ENCODE measurements at places on chromosomes 5 and 9. TPM values are rescaled to one million over a fixed set of nuclear protein-coding genes. Genes with fewer than 3 reads are reported as not detected.

DNA sequence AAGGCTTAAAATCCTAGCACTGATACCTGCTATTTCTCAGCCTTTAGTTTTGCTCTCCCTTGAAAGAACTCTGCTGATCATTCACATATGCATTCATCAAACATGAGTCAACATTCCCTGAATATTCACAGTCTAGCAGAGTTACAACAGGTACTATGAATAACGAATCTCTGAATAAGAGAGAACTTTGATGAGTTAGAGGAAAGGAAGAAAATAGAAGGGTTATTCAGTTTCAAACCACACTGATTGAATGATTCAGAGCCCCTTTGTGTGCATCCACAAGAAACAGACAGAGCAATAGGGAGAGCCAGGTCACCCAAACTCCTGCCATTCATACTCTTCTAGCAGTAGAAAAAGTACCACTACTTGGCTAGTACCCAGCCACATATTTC lies 36.0 kb downstream of the FOXD1 start:
- DNase-seq = no peak

DNA sequence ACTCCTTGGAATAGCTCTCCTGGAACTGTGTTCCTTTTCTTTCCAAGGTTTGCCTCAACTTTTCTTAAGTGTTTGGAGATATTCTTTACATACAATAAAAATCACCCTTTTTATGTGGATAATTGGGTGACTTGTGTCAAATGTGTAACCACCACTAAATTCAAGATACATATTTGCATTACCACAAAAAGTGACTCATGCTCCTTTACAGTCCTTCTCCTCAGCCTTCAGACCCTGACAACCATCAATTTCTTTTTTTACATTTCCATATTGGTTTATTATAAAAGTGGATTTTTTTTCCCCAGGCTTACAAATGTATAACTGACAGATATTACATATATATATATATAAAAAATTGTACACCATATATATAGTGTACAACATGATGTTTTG lies 372.0 kb upstream of the KCNN2 start:
- DNase-seq = no peak

- peak; percentile 64 for DNase-seq
Measured at GRCh38 chr9:131394464-131395156, 724 bp downstream of the PRRC2B start.

DNA sequence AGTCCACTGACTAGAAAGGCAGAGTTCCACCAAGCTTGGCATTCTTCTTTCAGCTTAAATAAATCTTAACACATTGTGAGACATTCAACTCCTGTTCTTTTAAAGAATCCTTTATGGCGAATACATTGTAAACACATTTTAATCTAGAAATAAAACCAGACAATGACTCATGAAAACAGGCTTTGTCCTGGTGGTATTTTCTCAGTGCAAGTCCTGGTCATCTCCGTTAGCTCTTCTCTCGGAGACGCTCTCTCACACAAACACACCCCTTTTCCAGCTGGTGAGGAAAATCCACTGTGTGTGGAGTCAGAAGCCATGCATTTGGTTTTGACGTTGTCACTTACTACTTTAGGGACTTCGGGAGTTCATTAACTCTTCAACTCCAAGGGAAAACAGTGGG lies 140.4 kb downstream of the AUH start:
- DNase-seq = no peak

DNA sequence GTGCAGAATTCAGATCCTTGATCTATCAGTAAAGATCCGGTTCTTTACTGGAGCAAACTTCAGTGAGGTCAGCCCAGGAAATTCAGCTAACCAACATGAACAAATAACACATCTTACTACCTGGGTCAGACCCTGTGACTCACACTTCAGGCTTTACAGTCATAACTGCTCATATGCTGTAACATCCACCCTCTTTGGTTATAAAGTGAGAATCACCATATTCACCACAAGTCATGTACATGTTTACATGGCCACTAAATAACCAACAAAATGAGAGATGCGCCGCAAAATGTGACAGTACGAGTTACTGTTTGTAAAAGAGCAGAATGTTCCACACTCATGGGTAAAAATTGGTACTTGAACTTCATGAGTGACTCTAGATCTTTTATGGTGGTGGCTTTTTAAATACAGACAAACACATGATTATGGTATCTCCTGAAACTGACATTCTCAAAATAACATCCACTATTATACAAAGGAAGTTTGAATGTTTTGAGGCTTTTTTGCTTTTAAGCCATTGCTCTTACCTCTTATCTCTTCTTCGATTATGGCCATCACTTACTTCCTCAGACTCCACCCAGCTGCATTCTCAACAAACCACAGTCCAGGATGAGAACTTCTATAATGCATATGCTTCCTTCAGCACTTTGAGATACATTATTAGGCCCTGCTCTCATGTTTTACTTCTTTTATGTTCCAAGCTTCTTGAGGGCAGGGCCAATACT lies 516.6 kb downstream of the RAB3C start:
- DNase-seq = no peak

GRCh38 chr9:114093031-114093471 lies 6.0 kb downstream of the KIF12 start:
- DNase-seq = no peak

- no peak for DNase-seq
Measured at GRCh38 chr5:171842777-171843328, 57.2 kb downstream of the SMIM23 start.

DNA sequence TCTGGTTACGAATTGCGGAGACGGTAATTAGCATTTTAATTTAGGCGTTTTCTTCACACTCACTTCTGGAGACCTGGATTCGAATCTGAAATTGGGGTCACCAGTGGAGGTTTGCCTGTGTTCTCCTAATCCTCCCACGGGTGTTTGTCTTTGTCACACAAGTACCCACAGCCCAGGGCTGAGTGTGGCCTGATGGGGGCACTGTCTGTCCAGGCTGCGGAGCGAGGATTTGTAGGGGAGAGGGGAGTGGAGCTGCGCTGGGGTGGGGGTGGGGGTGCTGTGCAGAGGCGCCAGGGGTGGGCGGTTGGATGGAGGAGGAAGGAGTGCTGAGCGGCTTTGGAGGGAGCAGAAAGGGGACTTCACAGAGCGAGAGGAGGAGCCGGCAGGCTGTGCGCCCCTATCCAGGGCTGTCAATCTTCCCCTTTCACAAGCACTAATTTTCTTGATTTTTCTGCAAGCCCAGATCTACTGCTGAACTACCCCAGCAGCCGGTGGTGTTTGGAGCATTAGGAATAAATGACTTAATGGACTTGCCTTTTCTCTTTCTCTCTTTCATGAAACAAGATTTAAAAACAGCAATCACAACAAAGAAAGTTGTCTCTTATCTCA lies 53.1 kb downstream of the TSPAN17 start:
- no peak for DNase-seq

DNA sequence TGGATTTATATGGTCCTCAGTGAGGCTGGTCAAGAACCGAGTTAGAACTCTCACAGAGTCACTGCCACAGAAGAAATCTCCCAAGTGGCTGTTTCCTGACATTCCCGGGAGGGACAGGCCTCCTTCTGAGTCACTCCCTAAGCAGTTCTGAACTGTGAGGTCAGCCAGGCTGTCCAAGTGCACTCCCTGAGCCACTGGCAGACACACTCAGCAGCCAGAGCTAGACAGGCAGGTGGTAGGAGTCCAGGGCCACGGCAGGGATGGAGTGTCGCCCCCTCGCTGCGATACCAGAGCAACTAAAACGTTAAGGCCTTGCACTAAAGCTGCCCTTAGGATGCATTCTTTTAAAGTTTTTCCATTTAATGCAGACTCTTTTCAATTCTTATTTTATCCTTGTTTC lies 3.4 kb downstream of the IL4 start:
- no peak for DNase-seq

DNA sequence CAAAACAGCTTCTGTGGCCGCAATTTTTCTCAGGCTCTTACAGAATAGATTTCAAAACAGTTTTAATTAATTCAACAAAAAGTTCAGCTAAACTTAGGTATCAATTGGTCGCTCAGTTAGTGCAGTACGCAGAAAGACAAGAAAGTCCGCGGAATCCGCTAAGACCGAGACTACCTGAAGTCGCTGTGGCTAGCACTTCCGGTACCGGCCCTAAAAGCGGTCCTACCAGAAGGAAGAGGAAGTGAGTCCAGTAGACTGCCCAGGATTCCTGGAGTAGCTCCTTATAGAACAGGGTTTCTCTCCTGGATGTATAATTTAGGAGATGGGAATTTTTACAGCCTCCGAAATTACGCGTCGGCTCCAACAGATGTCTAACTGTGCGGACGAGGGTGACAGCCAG lies 16.6 kb upstream of the PCDHB2 start:
- no peak for DNase-seq

DNA sequence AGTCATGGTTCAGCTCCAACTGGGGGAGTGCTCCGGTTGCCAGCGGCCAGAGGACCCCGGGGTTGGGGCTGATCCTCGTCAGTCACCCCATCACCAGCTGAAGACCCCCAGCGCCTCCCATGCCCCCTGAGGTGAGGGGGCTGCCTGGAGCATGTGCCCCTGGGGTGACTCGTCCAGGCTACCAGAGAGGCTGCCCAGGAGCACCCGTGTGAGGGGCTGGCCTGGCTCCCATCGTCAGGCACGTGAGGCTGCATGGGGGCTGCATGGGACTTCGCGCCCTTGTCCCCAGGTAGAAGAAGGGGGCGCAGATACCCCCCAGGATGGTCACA lies 46.4 kb upstream of the EGFL7 start:
- DNase-seq = no peak

DNA sequence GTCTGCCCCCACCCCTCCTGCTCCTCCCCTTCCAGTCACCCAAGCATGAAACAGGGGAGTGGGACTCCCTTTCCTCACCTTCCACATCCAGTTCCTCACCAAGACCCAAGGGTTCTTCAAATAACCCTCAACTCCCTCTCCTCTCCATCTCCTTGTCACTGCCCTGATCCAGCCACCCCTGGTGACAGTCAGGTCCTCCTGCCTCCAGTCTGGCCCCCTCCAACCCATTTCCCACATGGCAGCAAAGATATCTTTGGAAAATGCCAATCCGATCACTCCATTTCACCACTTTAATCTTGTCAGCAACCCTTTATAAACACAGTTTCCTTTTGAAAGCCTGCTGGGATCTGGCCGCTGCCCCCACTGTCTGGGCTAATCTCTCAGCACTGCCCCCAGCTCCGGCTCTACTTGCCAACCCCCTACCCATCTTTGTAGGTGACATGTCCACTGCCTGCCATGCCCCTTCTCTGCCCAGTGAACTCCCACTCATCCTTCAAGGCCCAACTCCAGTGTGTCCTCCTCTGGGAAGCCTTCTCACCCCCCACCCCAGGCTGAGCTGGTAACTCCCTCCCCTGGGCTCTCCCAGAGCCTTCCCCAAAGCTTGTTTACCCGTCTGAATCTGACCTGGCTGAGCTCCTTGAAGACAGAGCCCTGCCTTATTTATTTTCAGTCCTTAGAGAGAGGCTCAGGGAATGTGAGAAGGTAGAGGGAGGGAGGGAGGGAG lies 781 bp upstream of the MYOZ3 start:
- DNase-seq = no peak

- no peak for DNase-seq
Measured at GRCh38 chr5:26568316-26568715, 470.1 kb downstream of the CDH9 start.

GRCh38 chr9:1048231-1048619 lies 1.9 kb upstream of the DMRT2 start:
- no peak for DNase-seq

DNA sequence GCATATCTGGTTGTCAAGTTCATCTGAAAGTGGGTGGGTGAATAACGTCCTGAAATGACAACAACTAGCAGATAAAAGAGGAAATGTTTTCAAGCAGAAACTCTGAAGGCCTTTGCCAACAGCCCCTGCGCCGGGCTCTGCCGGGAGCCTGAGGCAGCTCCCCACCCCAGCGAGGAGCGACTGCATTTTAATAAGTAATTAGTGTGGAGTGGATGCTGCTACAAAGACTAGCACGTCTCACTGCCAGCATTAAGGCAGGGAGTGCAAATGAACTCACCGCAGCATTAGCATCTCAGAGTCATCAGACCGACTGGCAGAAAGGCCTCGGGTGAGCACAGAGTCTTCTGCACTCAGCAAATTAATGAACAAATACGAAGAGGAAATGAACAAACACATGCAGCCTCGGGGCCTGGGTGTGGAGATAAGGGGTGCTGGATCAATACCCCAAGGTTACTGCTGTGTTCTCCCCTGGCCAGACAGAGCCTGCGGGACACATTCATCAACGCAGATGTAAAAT lies 63.8 kb downstream of the VAV2 start:
- DNase-seq = no peak

DNA sequence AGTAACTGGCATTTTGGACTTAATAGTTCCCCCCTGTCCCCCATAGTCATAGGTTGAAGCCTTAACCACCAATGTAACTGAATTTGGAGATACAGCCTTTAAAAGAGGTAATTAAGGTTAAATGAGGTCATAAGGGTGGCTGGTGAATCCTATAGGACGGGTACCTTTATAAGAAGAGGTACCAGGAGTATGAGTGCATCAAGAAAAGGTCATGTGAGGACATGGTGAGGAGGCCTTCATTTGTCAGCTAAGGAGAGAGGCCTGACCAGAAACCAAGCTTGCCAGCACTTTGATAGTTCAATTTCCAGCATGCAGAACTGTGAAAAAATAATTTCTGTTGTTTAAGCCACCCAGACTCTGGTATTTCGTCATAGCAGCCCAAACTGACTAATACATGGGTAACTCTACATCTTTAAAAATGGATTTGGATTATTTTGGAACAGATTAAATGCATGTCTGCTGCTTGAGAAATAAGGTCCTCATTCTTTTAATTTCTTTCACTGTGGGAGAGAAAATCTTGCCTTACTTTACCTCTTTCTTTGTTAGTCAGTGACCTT lies 9.7 kb downstream of the RASA1 start:
- no peak for DNase-seq

DNA sequence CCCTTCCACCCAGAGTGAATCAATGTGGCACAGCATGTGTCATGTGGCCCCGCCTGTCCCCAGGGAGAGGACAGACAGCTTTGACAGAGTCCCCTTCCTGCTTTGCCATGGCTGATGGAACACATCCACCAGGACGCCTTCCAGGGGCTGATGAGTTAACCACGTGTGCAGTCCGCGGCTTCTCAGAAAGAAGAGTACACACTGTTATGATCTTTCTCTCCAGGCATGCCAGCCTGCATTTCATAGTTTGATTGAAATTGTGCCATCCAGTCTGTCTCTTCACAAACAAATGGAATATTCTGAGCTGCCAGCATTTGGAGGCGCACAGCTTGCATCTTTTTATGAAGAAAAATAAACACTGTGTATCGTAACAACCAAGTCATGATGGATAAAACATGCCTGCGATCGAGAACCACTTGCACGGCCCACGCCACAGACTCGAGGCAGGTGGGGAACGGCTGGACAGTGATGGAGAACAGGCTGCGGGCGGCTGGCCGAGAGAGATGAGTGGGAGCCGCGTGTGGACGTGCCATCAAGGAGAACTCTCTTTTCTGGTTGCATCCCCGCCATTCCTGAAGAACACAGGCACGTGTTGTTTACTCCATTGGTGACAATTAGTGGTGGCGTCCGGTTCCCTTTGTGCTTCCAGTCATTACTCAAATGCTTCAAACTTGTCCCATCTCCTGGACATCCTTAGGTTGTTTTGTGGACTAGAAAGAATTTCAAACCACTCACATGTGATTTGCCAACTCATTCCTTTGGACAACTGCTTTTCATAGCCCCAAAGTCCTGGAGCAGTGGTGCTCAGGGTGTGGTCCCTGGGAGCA lies 220.2 kb downstream of the AGTPBP1 start:
- DNase-seq = no peak

The FCN2 gene
- polyA plus RNA-seq = not detected

The TMEM215 gene
- polyA plus RNA-seq = not detected

The GRXCR2 gene
- polyA plus RNA-seq = not detected

The PTGDS gene
- polyA plus RNA-seq = 66.2 TPM

The SNX18 gene
- 18.4 TPM for polyA plus RNA-seq

The UGT3A2 gene
- polyA plus RNA-seq = 0.08 TPM

The GPR21 gene
- polyA plus RNA-seq = not detected
